Left cardiac atrium (tissue), 4 donors: ENCODE measurements at places on chromosomes 2 and 18.

GRCh38 chr2:46163804-46164528, 133.2 kb upstream of the EPAS1 start:
- DNase-seq: no peak

GRCh38 chr2:68824831-68825230, 46.4 kb downstream of the BMP10 start:
- DNase-seq: no peak

- no peak for DNase-seq
Measured at GRCh38 chr2:38430196-38430595, 53.1 kb upstream of the ATL2 start.

- peak; percentile 46 for DNase-seq
Measured at GRCh38 chr2:101704046-101704466, 6.5 kb downstream of the MAP4K4 start.
